ENCODE measurements at places on chromosomes 7 and 10.

DNA sequence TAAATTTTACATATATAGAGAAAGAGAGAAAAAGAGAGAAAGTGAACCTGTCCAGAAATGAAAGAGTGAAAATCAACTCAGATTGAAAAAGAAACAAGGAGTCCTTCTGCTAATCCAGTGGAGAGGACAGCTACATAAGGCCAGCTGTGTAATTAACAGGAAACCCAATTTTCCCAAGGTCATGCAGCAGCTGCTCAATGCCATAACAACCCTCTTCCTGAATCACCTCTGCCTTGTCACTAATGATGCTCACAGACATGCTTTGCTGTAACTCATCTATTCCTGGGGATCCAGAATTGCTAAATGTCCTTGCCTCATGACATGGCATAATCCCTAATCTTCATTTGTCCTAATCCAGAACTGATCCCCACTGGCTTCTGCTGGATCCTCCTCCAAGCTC is 288.6 kb downstream of the NEBL start:
- DNase-seq: no peak

GRCh38 chr10:61965703-61966395 is 64.3 kb downstream of the ARID5B start:
- no peak for DNase-seq

GRCh38 chr10:58412502-58412961 is 27.3 kb downstream of the TFAM start:
- no peak for DNase-seq

DNA sequence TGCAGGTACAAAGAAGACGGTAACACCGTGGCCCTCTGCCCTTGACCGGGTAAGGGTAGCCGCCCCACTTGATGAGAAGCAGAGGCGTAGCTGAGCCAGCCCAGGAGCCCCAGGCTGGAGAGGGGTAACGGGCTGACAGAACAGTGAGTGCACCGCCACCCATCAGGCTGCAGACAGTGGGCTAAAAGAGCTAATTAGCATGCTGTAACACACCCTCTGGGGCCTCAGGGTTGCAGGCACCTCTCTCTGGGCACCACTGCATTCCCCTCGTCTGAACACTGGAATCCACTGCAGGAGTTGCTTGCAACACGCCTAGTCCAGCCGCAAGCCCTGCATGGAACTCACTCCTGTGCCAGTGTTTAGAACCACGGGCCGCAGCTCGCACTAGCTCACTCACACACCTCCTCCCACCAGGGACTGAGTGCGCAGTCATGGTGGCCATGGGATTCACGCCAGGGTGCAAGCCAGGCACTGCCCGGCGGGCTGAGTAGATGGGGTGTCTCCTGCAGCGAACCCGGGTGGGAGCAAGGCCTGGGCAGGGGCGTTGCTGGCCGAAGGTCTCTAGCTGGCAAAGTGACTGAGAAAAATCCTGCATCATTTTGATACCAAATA is 36.1 kb downstream of the AGMO start:
- DNase-seq: no peak

GRCh38 chr7:103879411-103879810 is 110.0 kb downstream of the RELN start:
- no peak for DNase-seq

DNA sequence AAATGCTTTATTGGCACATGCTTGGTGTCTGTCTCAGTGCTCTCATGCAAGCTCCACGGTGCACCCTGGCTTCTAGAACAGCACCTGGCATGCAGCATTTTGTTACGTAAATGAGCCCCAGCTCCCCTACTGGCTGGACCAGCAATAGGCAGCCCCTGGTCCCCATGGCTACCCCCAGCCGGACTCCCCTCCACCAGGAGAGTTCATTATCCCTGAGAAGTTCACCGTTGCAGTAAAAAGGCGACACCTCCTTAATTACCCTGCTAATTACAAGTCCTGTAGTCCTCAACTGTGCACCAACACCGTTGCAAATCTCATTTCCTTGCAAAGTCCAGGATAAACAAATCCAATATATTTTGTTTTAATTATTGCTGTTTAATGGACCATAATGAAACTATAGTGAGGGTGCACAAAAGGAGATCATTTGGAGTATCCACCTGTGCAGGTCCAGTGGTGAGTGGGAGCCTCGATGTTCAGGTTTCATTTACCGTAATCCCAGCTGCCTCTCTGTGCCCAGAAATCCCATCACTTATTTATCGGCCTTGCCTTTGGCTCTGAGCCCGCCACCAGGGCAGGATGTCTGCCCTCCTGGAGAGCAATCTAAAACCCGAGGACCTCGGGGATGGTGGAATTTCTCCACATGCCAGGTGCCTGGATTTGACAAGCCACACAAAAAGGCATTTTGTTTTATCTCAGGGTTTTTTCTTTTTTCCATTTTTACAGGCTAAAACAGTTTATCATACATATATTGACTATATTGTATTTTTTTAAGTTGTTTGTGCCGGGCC is 12.8 kb upstream of the DRGX start:
- peak; percentile 10 for DNase-seq

GRCh38 chr10:7986851-7987250 is 67.6 kb upstream of the GATA3 start:
- no peak for DNase-seq

DNA sequence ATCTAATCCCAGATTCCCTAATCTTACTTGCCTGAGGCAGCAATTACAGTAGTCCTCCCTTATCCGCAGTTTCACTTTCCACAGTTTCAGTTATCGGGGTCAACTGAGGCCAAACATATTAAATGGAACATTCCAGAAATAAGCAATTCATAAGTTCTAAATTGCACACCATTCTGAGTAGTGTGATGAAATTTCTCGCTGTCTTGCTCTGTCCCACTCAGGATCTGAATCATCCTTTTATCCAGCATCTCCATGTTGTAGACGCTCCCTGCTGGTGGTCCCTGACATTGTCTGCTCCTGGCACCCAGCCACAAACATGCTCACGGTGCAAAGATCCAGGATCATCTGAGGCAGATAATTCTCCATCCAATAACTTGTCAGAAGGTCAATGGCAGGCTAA is 128.7 kb upstream of the CXCL12 start:
- DNase-seq: no peak

DNA sequence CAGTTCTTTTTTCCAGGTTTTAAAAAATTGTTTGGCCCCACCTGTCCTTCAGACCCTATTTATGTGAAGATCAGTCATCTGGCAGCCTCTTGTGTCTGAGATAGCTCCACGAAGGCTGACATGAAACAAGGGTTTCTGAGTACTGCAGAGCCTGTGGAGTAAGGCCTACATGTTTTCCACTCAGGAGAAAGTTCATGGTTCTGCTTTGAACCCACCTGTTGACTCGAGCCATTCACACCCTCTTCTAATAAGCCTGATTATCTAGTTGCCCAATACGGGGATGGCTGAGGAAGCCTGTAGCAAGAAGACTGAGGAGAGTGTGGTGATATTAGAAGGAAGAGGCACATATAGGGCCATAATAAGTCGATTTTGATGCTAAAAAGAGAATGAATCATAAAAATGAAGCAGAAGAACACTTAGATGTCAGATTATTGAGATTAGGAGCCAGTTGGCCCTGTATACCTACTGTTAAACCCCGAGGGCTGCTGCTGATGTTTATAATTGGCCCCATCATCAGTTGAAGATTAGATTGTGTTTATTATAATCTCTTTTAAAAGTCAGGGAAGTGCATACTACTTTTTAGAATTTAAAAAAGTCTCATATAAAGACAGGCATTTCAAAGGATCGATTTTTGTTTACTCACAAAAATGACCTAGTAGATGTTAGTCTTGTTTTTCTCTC is 109.4 kb downstream of the CDK14 start:
- no peak for DNase-seq

GRCh38 chr10:119408969-119409371 is 133.5 kb downstream of the RGS10 start:
- DNase-seq: no peak

GRCh38 chr7:15749631-15750030 is 63.1 kb upstream of the MEOX2 start:
- DNase-seq: no peak

DNA sequence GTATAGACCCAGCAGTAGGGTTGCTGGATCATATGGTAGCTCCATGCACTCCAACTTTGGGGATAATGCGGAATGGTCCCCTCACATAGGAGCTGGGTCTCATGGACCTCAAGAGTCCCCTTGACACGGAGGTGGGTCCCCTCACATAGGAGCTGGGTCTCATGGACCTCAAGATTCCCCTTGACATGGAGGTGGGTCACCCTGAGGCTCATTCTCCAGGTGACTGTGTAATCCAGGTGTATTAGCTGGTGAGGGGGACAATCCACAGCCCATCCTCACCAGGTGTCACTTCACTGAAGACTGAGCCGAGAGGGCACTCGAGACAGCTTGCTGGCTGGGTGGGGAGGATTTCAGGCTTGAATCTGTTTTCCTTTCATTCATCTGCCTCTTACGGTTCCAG is 121.9 kb downstream of the PTPN20 start:
- no peak for DNase-seq

- DNase-seq: peak; percentile 92
Measured at GRCh38 chr7:76294344-76295024, 8.0 kb upstream of the HSPB1 start.

- no peak for DNase-seq
Measured at GRCh38 chr7:82167558-82168314, 275.8 kb downstream of the CACNA2D1 start.

- no peak for DNase-seq
Measured at GRCh38 chr10:121469797-121470606, 128.2 kb downstream of the FGFR2 start.

DNA sequence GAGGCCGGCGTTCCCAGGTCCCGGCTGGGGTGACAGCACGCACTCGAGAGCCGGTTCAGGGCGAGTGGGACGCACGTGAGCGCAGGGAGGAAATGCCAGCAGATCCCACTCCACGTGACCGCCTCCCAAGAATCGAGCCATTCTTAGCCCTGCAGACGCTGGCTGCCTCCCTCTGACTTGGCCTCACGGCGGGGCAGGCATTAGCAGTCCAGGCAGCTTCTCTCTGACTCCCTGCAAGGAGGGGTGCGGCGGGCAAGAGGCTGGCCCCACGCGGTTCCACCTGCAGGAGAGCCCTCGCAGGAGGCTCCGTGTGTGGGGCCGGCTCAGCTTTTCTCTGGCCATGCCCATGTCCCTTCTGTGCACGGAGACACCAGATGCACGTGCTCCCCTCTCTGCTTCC is 10.1 kb downstream of the GPR146 start:
- DNase-seq: no peak

- no peak for DNase-seq
Measured at GRCh38 chr7:19249281-19249680, 104.1 kb upstream of the FERD3L start.

DNA sequence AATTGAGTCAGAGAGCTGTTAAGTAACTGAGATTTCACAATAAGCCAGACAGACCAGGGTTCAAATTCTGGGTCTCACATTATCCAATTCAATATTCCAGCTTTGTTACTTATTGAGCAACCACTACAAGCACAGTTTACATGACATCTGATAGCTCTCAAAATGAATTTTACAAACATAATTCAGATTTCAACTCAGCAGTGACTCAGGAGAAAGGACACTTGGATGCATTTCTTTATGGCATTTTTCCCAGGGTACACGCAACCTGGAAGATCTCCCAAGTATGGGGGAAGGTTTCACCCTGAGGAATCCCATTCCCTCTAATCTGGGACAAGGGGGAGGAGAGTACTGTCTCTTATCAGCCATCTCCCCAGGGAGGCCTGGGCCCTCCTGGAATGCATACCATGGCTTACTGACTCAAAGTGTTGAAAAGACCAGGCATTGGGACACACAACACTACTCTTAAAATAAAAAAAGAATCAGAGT is 102.4 kb downstream of the CFTR start:
- DNase-seq: no peak

- no peak for DNase-seq
Measured at GRCh38 chr10:118871244-118871865, 116.6 kb upstream of the CACUL1 start.

DNA sequence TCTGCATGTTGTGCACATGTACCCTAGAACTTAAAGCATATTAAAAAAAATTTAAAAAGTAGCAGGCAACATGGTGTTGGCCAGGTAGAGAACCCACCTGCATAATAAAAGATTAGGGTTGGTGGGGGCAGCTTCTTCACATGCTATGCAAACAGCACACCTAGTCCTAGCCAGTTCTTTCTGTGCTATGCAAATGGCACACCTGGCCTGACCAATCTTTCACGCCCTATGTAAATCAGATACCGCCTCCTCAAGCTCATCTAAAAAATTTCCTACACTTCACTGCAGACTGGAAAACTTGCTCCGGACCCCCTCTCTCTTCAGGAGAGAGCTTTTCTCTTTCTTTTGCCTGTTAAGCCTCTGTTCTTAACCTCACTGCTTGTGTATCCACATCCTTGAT is 14.5 kb upstream of the PIP start:
- DNase-seq: no peak

DNA sequence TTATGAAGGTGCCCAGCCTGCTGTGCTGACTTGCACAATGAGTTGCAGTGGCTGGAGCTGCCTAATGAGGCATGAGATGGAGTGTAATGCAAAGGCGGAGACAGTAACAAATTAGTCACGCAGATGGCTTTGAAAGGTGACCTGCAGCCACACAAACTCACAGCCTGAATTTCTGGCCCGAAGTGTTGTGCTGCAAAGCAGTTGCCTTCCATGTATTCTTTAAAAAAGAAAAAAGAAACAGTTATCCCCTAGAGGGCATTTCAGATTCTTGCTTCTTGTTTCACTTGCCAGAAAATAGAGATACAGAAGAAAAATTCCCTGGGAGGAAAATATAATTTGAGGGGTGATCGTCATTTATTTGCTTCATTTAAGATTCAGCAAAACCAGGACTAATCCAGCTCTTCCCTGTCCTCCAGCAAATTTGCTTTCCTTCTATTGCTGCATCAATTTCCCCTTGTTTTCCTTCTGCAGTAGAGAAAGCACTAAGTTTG is 239.9 kb downstream of the ADRA2A start:
- no peak for DNase-seq

GRCh38 chr10:3781468-3782145 is 3.4 kb downstream of the KLF6 start:
- no peak for DNase-seq

DNA sequence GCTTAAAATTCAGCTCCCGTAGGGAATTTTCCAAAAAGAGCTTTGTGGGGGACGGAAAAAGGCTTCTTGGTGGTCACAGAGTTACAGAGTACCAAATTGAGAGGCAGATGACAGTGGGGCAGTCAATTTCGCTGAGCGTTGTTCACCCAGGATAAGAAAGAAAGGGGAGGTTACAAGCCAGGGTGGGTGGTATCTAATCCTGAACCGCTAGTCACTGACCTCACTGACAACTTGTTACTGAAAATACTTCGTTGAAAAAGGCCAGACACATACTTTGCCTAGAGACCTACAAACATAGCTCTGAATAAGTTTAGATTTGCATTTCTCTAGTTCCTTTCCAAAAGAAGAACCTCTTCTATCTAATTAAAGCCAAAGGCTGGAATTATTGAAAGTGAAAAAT is at the start of gene CTNNA3:
Gene CTNNA3 (minus strand): TSS at position 167 of the 400 bp plus-strand sequence.
- no peak for DNase-seq

- DNase-seq: no peak
Measured at GRCh38 chr10:121217331-121217730, 366.2 kb downstream of the WDR11 start.

GRCh38 chr7:91710881-91711280 is 169.6 kb downstream of the MTERF1 start:
- DNase-seq: no peak

GRCh38 chr10:74705358-74705980 is 120.9 kb upstream of the KAT6B start:
- DNase-seq: peak; percentile 12

Data from NCI-H524 (cell line).